ENCODE measurements at places on chromosomes 12 and 14.

DNA sequence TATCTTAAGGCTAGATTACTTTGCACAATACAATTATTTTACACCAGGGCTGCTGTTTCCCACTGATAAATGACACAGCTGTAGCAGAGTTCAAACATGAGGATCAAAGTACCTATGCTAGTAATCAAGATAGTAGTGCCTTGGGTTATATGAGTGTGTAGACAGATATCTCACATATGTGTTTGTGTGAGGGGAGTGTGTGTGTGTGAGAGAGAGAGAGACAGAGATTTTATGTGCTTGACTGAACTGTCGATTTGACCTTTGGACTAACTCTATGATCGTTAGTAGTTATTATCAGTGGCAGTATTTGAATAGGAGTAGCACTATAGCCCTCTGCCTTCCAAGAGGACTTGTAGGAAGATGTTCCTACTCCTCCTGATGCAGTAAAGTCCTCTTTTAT is 15.5 kb downstream of the PLEKHA5 start:
- DNase-seq, result no peak

DNA sequence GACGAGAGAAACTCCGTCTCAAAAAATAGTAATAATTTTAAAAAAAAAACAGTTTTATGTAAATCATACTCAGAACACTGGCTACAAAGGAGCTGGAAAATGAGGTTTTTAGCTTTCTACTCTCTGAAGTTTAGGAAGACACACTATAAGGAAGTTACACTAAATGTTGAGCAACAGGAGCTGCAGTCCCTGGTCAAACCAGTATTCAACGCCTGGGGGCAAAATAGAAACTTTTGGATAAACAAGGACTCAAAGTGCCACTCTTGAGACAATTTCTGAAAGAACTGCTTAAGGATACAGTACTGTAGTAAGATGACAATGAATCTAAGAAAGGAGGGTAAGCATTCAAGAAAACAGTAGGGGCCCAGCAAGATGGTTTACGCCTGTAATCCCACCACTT is 29.3 kb downstream of the ACTR6 start:
- no peak for DNase-seq

GRCh38 chr14:33932576-33933345 is 18.1 kb downstream of the EGLN3 start:
- no peak for DNase-seq

DNA sequence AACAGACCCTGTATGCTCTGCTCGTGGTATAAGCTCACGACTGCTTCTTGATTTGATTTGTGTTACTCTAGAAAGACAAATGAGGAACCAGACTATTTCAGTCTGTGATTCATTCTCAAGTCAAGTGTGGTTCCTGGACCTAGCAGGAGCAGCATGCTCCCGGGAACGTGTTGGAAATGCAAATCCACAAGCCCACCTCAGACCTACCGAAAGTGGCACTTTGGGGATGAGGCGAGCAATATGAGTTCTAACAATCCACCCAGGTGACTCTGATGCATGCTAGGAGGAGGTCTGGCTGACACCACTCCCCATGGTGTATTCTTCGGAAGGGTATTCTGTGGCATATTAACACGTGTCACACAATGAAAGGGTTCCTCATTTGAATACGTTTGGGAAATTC is 59.5 kb upstream of the TMX1 start:
- no peak for DNase-seq

- DNase-seq, result no peak
These were observed 296.4 kb downstream of the DPF3 start for GRCh38 chr14:72597252-72598233.

GRCh38 chr12:80625051-80625450 is 82.4 kb upstream of the MYF6 start:
- DNase-seq, result no peak

GRCh38 chr12:31655792-31656191 is 3.7 kb upstream of the ETFBKMT start:
- no peak for DNase-seq

- DNase-seq, result no peak
These were observed 51.1 kb downstream of the EMP1 start for GRCh38 chr12:13247596-13247995.

GRCh38 chr12:95681210-95681765 is 109.3 kb downstream of the NTN4 start:
- no peak for DNase-seq

GRCh38 chr14:92481386-92481785 is 32.2 kb upstream of the RIN3 start:
- no peak for DNase-seq
